ENCODE measurements at places on chromosomes 13 and 19.

DNA sequence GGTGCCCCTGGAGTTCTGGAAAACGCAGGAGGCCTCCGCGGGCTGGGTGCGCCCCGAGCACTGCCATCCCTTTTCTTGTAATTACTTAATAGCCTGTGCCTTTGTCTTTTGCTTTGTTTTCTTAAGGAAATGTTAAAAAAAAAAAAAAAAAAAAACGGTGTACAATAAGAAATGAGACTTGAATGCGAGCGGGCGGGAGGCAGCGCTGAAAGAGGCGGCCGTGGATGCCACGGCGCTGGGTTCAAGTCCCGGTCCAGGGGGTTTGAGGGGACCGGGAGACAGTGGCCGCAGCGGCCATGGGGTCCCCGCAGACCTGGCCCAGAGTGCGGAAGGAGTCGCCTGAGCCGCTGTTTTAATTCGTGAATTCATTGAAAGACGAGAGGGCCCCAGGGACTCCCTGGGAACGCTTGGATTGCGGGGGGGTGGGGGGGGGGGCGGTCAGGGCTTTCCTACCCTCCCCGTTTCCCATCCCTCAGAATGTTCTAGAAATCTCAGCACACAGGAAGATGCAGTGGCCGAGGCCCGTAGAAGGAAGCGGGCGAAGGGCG lies 349.2 kb upstream of the ARGLU1 start:
- no peak for DNase-seq

GRCh38 chr13:99176309-99177276 lies 24.1 kb upstream of the UBAC2 start:
- DNase-seq: peak; percentile 82

DNA sequence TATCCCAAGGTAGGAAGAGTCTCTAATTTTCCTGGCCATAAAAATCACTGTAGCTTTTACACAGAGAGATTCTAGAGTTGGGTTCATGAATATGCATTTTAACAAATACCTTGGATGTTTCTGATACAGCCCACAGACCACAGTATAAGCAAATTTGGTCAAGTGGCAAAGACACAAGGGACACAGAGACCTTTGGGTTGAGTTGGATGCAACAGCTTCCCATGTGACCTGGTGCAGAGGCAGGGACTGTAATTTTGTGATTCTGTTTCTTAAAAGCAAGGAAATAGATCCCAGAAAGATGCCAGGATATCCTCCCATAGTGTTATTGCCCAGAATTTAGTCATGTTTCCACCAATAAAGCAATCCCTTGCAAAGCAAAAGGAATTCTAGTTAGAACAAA lies 27.0 kb downstream of the FPR3 start:
- DNase-seq: no peak

- no peak for DNase-seq
These were observed 943.0 kb upstream of the PCDH9 start for GRCh38 chr13:68173111-68173510.

- DNase-seq: no peak
These were observed 47.4 kb upstream of the RCBTB2 start for GRCh38 chr13:48580185-48580803.

GRCh38 chr19:13104848-13105711 lies 2.4 kb upstream of the LYL1 start:
- no peak for DNase-seq

DNA sequence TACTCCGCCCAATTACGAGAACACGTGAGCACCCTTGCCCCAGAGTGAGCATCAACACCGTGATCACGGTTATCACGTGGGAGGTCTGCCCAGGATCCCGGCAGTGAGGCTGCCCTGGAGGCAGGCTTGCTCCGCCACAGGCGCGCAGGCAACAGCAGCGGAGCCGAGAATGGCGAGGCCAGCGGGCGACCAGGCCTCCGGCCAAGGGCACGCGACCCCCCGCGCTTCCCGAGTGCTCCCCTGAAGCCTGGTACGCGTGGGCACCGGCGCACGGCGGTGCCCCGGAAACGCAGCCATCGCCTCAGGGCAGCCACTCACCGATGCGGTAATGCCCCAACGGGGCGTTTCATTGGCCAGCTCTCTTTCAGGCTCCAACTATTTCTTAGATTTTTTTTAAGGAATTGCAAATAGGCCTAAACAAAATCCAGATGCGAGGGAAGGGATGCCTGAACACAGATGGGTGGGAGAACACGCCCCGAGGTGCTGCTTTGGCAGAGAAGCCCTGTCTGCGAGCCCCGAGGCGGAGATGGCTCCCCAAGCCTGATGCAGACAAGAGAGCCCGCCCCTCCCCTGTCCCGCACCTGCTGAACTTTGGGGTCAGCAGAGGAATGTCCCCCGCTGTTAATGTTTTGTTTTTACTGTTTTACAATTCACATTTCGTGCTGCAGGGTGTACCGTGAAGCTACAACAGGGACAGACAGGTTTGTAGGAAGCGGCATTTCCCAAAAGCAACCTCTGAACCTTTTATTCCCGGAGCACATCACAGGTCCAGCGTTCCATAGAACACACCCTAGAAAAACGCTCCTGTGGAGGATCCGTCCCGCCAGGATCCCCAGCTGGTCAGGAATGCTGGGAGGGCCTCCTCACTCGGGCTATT lies 132.7 kb downstream of the ZDHHC20 start:
- no peak for DNase-seq

Measured in GM13977 (cell line).